ENCODE measurements at places on chromosomes 6 and 20.

- no peak for DNase-seq
Observed at GRCh38 chr6:168799067-168799466, 358.1 kb downstream of the SMOC2 start.

- no peak for DNase-seq
Observed at GRCh38 chr6:39086294-39086693, 28.7 kb downstream of the SAYSD1 start.

GRCh38 chr6:163296835-163297519 is 117.5 kb upstream of the QKI start:
- no peak for DNase-seq

DNA sequence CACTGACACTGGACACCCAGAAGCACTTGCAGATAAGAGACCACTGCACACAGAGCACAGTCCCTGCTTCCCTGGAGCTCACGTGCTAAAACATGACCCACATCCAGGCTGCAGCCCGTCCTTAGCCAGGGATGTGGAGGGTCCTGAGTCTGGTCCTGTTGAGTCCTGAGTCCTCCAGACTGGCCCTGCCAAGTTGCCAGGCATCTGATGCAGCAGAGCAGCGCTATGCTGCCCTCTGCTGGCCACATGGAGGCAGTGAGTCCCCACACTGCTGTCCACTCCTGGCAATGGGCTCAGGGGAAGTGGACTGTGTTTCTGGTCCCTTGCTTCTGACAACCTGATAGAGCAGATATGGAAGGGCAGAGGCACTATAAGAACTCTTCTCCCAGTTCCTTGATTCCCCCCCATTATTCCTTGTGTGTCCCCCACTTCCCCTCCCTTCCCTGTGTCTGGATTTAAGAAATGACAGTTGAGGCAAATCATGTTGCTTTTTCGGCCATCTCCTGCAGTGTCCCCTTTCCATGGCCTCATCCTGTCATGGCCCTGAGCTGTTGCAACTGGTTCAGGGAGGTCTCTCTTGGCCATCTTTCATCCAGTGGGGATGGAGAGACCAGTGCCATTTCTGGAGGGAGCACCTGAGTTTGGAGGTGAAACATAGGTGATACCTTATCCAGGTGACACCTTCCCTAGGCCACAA is 86.0 kb downstream of the DHX35 start:
- DNase-seq, result peak; percentile 85

DNA sequence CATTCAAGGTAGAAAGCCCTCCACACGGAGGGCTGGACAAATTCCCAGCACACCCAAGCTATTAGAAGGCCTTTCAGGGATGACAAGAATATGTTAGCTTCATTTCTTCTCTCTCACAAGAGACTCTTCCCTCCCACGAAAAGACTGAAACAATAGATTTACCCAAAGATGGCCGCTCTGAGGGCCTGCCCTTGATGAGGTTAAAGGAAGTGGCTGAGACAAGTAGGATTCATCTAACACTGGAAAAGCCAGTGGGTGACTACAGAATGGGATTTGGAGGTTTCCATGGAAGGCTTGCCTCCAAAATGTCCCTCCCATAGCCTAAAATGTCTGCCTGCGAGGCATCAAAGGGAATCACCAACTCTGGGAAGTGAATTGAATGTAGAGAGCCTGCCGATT is 277.6 kb downstream of the CLIC5 start:
- no peak for DNase-seq

DNA sequence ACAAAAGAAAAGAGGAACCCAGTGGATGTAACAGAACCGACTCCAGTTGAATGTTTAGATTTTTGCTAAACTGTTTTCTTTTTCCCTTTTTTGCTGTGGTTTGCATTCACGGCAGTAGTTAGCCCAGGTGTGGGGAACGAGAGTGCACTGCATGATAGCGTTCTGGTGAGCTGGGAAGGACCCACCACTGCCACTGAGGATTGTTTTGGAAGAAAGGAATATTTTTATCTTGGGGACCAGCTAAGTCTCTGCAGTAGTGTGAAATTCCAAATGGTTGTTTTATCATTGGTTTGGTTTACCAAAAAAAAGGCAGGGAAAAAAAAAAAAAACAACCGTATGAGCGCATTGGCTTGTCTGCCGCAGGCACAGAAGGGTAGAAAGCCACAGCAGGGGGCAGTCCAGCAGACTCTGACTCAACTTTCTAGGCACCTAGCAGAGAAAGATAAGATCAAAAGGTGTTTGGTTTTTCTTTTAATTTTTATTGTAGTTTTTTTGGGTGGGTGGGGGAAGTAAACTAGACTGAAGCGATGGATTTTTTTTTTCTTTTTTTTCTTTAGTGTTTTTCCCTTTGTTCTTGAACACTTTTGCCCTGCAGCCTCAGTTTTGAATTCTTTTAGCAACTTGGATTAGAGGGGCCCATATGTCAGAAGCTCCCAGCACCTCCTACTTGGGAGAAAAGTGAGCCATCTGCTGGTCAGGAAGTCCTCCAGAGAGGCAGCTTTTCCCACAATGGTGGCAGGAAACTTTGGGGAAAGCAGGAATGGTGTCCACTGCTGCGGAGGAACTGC is 13.5 kb upstream of the RAB5IF start:
- DNase-seq, result peak; percentile 35

DNA sequence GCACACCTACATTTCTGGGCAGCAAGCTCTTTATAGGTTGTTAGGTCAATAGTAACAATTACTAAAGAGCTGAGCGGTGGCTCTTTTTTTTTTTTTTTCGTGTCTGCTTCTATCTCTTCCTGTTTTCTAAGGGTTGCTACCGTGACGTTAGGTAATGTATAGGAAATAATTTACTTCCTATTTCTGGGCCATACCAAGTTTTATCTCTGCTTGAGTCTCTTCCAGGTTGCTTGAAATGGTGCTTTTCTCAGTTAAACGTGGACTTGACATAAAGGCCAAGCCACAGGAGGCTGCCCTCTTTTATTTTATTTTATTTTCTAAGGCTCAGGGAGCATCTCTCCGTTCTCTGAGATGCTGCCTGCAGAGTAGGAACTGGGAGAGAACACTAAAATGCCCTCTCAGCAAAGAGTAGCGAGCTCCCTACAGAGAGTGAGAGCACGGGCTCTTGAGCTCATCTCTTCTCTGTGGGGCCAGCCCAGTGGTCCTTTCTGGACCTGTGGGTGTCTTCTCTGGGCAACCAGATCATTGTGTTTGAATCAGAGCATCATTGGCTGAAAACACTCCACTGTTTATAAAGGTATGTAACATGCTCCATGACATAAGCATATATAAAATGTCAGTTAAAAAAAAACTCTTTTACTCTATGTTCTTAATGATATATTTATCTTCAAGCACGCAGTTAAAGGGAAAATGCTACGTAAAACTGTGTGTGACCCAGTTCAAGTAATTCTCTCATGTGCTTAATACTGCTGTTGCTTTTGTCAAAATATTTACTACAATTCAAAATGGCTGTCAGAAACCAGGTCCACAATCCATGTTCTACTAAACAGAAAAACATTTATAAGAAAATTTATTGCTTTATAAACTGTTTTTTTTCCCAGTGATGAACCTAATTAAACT is at the start of gene ZNF831:
Gene ZNF831, plus strand, starts transcription at position 191 of the 900 bp plus-strand sequence. CDS start 27,199 bp downstream, outside the sequence.
- no peak for DNase-seq

GRCh38 chr20:16059841-16060240 is 513.4 kb downstream of the KIF16B start:
- DNase-seq, result no peak

Measured in mucosa of descending colon (tissue), 3 donors.